Breast epithelium (tissue), 4 donors: ENCODE measurements at places on chromosomes 7 and 10. TPM values are rescaled to one million over a fixed set of nuclear protein-coding genes. Genes with fewer than 3 reads are reported as not detected.

The SLC13A1 gene
- total RNA-seq: not detected

The YWHAG gene
- 128 TPM for total RNA-seq

The JAKMIP3 gene
- 1.3 TPM for total RNA-seq

The MARCHF5 gene
- 31.8 TPM for total RNA-seq

The GNGT1 gene
- total RNA-seq: not detected

The LIPA gene
- 44.9 TPM for total RNA-seq

The TMEM213 gene
- total RNA-seq: not detected

The SH2D4B gene
- not detected for total RNA-seq

The C10orf105 gene
- not detected for total RNA-seq
